ENCODE measurements at places on chromosomes 2 and 18. TPM values are rescaled to one million over a fixed set of nuclear protein-coding genes. Genes with fewer than 3 reads are reported as not detected.

- no peaks in the 10 kb centered on the region for H3K27me3 ChIP-seq
- H3K36me3 ChIP-seq, result no peaks in the 10 kb centered on the region
- H3K27ac ChIP-seq, result no peak overlapping the region
- no peaks in the 10 kb centered on the region for H3K4me1 ChIP-seq
- H3K4me3 ChIP-seq, result no peak overlapping the region
Observed at GRCh38 chr2:42902939-42903709, 110.7 kb upstream of the HAAO start.

- H3K4me1 ChIP-seq, result no peaks in the 10 kb centered on the region
- H3K27ac ChIP-seq, result no peak overlapping the region
- no peaks in the 10 kb centered on the region for H3K36me3 ChIP-seq
- H3K27me3 ChIP-seq, result no peaks in the 10 kb centered on the region
- H3K4me3 ChIP-seq, result no peak overlapping the region
- DNase-seq, result no peak
Observed at GRCh38 chr18:31120594-31120993, 18.4 kb upstream of the DSC2 start.

GRCh38 chr2:215427585-215427984, 8.3 kb downstream of the FN1 start:
- no peak for DNase-seq
- H3K36me3 ChIP-seq, result no peaks in the 10 kb centered on the region
- H3K27ac ChIP-seq, result no peak overlapping the region
- no peak overlapping the region for H3K4me3 ChIP-seq
- peaks cover 4% of the 10 kb centered on the region for H3K27me3 ChIP-seq

Gene UNC50
- total RNA-seq, result 42.4 TPM

Gene KCNG2
- not detected for total RNA-seq

GRCh38 chr2:237488295-237488694, 1.2 kb downstream of the MLPH start:
- H3K27ac ChIP-seq, result no peak overlapping the region
- H3K36me3 ChIP-seq, result no peaks in the 10 kb centered on the region
- H3K4me1 ChIP-seq, result no peaks in the 10 kb centered on the region
- H3K27me3 ChIP-seq, result peaks cover 9% of the 10 kb centered on the region
- no peak overlapping the region for H3K4me3 ChIP-seq

GRCh38 chr2:120777170-120777751, 41.6 kb downstream of the GLI2 start:
- H3K27me3 ChIP-seq, result no peaks in the 10 kb centered on the region
- no peaks in the 10 kb centered on the region for H3K4me1 ChIP-seq
- no peaks in the 10 kb centered on the region for H3K36me3 ChIP-seq
- no peak overlapping the region for H3K27ac ChIP-seq
- no peak overlapping the region for H3K4me3 ChIP-seq

DNA sequence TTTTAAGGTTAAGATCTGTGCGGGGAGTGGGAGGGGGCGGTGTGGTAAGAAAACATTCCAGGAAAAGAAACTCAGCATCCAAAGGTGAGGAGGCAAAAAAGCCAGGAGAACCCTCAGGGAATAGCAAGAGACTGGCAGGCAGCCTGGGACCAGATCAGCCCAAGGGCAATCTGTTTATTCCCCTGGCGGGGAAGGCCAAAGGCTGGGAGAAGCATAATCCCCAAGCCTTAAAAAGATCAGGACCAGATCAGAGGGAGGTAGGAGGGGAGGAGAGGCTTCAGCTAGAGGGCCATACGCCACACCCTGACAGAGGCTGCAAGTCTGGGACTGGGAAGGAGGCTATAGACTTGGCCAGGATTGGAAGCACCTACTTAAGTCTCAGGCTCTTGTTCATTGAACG, 163.0 kb upstream of the PXDN start:
- H3K4me3 ChIP-seq, result no peak overlapping the region
- no peaks in the 10 kb centered on the region for H3K27me3 ChIP-seq
- no peak for DNase-seq
- H3K36me3 ChIP-seq, result no peaks in the 10 kb centered on the region
- no peaks in the 10 kb centered on the region for H3K4me1 ChIP-seq

GRCh38 chr2:239132156-239132709, 268.6 kb downstream of the HDAC4 start:
- H3K27me3 ChIP-seq, result no peaks in the 10 kb centered on the region
- no peak overlapping the region for H3K4me3 ChIP-seq
- DNase-seq, result no peak
- no peak overlapping the region for H3K27ac ChIP-seq
- H3K36me3 ChIP-seq, result peaks cover 32% of the 10 kb centered on the region

DNA sequence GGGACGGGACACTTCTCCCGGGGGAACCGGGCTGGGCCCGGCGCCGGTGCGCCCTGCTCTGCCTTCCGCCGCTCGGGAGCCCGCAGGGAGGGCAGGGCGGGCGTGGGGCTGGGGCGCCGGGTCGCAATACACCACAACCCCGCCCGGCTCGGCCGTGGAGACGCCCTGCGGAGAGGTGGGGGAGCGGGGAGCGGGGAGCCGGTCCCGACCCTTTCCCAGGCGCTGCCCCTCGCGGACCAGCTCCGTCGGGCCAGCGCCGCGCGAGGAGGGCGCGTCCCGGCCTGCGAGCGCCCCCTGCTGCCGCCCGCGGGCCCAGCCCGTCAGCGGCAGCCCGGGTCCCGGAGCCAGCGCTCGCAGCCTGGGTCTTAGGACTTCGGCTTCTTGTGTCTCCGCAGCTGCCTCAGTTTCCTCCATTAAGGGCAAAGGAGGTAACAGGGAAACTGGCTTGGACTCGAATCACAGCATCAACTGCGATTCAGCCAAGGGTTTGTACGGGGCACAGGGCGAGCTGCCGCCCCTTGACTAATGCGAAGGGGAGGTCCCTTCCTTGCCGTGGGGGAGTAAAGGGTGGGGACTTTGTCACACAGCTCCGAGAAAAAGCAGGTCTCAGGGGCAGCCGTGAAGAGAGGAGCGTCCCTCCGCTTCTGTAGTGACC, 635 bp upstream of the ADRA2B start:
- peak; percentile 72 for DNase-seq
- no peak overlapping the region for H3K27ac ChIP-seq
- no peaks in the 10 kb centered on the region for H3K36me3 ChIP-seq
- peaks cover 7% of the 10 kb centered on the region for H3K4me1 ChIP-seq

Gene ALK
- not detected for total RNA-seq

GRCh38 chr2:181680937-181681811, 857 bp upstream of the NEUROD1 start:
- DNase-seq, result no peak
- H3K27me3 ChIP-seq, result peaks cover 66% of the 10 kb centered on the region
- peaks cover 19% of the 10 kb centered on the region for H3K4me1 ChIP-seq
- no peak overlapping the region for H3K4me3 ChIP-seq
- H3K36me3 ChIP-seq, result no peaks in the 10 kb centered on the region

- no peaks in the 10 kb centered on the region for H3K27me3 ChIP-seq
- H3K27ac ChIP-seq, result no peak overlapping the region
- DNase-seq, result no peak
- H3K36me3 ChIP-seq, result no peaks in the 10 kb centered on the region
- no peaks in the 10 kb centered on the region for H3K4me1 ChIP-seq
Observed at GRCh38 chr2:11011359-11011758, 99.6 kb downstream of the KCNF1 start.

Gene SPC25
- 27.7 TPM for total RNA-seq

GRCh38 chr2:68238955-68239822, 13.1 kb downstream of the PPP3R1 start:
- no peaks in the 10 kb centered on the region for H3K36me3 ChIP-seq
- DNase-seq, result no peak
- H3K4me3 ChIP-seq, result no peak overlapping the region
- H3K27ac ChIP-seq, result no peak overlapping the region
- no peaks in the 10 kb centered on the region for H3K27me3 ChIP-seq

GRCh38 chr2:67733517-67733916, 329.3 kb downstream of the C1D start:
- no peak for DNase-seq
- H3K27me3 ChIP-seq, result no peaks in the 10 kb centered on the region
- no peak overlapping the region for H3K27ac ChIP-seq
- H3K36me3 ChIP-seq, result no peaks in the 10 kb centered on the region
- no peaks in the 10 kb centered on the region for H3K4me1 ChIP-seq

Gene ATP6V1B1
- not detected for total RNA-seq

Gene ELAC1
- 10.3 TPM for total RNA-seq

DNA sequence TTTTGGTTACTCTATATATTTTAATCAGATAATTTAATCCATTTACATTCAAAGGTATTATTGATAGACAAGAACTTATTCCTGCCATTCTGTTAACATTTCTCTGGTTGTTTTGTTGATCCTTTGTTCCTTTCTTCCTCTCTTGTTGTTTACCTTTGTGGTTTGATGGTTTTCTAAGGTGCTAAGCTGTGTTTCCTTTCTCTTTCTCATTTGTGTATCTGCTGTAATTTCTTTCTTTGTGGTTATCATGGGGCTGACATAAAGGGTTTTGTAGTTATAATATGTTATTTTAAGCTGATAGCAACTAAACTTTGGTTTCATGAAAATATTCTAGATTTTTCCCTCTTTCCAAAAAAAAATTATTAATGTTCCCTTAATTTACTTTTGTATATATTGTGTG, 179.2 kb downstream of the NDUFA10 start:
- no peak for DNase-seq
- peaks cover 7% of the 10 kb centered on the region for H3K4me1 ChIP-seq
- no peak overlapping the region for H3K27ac ChIP-seq
- peaks cover 3% of the 10 kb centered on the region for H3K27me3 ChIP-seq
- no peaks in the 10 kb centered on the region for H3K36me3 ChIP-seq

Gene SLC1A4
- 21.3 TPM for total RNA-seq

DNA sequence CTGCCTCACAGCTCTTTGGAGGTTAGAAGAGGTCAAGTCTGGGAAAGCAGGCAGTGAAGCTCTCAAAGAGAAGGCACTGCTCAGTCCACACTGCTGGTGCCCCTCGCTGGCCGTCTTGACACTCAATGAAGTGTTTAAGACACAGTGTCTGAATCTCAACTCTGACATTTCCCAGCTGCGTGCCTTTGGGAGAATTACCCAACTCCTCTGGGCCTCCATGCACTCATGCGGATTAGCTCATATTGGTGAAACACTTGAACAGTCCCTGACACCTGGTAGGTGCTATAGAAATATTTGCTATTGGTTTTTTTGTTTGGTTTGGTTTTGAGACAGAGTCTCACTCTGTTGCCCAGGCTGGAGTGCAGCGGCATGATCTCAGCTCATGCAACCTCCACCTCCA, 281.0 kb downstream of the SRBD1 start:
- H3K4me3 ChIP-seq, result no peak overlapping the region
- H3K27ac ChIP-seq, result no peak overlapping the region
- DNase-seq, result no peak
- no peaks in the 10 kb centered on the region for H3K36me3 ChIP-seq
